ENCODE measurements at places on chromosomes 3 and 15.

DNA sequence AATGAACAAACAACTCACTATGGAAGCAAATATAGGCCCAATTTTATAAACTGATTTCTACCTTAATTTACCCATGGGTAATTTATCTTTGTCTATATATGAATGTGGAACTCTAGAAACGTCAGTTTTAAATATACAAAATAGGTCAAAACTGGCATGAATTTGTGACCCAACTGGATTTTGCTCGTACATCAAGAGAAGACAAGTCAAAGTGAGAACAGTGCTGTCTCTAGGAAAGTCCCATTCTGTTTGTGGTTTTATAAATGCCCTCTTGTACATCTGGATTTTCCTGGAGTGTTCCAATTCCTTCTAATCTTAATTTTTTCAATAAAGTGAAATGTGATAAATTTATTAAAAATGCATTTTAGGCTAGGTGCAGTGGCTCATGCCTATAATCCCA lies 50.2 kb upstream of the ABHD10 start:
- DNase-seq, result no peak

DNA sequence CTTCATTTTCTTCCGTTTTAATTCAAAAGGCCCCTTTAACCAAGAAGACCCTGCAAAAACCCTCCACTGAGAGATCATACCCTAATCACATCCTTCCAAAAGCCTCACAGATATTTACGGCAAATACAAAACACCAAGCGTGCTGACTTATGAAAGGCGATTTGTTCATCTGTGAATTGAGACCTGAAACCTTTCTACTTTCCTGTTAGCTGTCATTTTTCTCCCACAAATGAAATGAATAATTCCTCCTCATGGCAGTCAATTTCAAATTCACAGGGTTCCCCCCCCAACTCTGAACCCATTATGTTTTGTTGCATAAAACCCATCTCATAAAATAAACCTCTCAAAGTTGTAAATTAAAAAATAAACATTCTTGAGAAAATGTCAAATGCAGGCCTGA lies 149.6 kb downstream of the PDZRN3 start:
- no peak for DNase-seq

GRCh38 chr3:134374105-134374790 lies at the start of gene AMOTL2:
AMOTL2 (minus strand) TSS chr3:134374447; CDS start chr3:134371433, 3,014 bp downstream.
- no peak for DNase-seq

- DNase-seq, result no peak
These were observed 767 bp upstream of the GATA2 start for GRCh38 chr3:128493570-128494366.

- DNase-seq, result no peak
These were observed 162.7 kb downstream of the FGF12 start for GRCh38 chr3:192564611-192565010.

GRCh38 chr3:10248984-10249748 lies 907 bp downstream of the TATDN2 start:
- no peak for DNase-seq

- DNase-seq, result no peak
These were observed 262.2 kb downstream of the CHL1 start for GRCh38 chr3:458653-459310.

DNA sequence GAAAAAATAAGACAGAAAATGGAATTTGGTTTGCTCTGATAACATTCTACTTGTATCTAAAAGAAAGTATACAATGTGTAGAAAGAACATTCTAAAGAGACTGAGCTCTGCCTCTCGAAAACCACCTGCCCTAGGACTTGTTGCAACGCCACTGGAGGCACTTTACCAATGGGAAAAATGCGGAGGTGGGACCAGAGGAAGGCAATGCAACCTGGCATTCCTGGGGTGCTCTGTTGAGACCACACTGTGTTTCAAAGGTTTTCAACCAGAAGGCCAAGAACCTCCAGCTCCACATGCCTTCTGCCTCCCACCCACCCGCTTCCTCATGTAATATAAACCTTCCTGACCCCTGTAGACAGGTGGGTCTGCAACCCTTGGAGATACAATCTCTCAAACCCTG lies 4.5 kb downstream of the PROK2 start:
- no peak for DNase-seq
